ENCODE measurements at places on chromosomes 2 and 18.

DNA sequence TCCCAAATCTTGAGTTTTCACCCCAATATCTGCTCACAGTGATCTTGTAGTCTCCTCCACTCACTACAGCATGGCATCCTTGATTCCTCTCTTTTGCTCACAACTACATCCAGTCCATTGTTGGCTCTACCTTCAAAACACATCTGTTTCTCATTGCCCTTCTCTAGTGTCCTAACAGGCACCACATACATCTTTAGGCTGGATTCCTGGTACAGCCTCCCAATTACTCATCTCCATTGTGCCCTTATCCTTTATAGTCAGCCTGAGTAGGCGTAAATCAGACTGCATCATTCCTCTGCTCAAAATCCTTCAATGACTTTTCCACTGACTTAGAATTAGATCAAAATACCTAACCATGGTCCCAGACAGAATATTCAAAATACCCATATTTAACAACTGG is 10.7 kb upstream of the TAF1B start:
- DNase-seq = no peak

- DNase-seq = no peak
Measured at GRCh38 chr18:30088238-30089015, 954.1 kb downstream of the DSC3 start.

DNA sequence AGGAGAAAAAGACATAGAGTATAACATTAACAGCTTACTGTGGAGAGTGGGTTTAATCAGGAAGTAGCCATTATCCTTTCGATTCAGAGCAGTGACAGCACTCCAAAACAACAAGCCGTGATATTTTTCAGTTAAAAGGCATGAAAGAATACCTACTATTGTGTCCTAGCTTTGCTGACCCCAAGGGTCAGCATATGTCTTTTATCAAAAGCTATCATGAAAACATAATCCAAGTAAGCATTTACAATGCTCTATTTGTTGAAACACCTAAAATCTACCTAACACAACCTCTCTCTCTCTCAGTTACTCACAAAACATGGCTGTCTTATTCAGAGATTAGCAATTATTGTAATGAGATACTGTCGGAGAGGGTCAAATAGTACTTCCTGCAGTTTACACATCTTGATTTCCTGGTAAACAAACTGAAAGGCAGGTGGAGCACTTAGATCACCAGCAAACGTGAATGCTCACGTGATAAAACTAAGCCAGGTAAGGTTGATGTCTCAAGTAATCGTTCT is 100.0 kb downstream of the BAZ2B start:
- peak; percentile 71 for DNase-seq

GRCh38 chr18:42100911-42101310 is 145.9 kb downstream of the PIK3C3 start:
- no peak for DNase-seq

DNA sequence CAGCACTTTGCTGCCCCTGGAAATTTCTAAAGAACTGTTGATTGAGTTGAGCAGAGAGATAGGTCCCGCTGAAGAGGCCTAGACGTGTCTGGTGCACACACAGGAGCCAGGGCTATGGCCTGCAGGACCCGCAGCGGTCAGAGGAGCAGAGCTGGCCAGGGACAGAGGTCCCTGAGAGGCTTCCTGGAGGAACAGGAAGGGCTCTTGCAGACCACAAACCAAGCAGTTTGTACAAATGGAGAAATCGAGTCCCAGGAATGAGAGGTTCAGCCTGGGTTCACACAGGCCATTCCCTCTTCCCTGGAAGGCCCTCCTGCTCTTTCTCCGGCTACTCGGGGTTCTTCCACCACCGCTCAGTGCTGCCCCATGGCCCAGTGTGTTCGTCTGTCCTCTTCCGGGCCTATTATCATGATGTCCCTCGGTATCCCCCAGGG is 1.2 kb upstream of the BIN1 start:
- DNase-seq = no peak

- no peak for DNase-seq
Measured at GRCh38 chr2:158045362-158045761, 56.3 kb upstream of the UPP2 start.

- no peak for DNase-seq
Measured at GRCh38 chr2:16568998-16569784, 96.4 kb downstream of the CYRIA start.

- DNase-seq = no peak
Measured at GRCh38 chr18:29154196-29154757, 977.3 kb upstream of the CDH2 start.

GRCh38 chr2:10647886-10648605 is 41.7 kb downstream of the NOL10 start:
- DNase-seq = no peak

DNA sequence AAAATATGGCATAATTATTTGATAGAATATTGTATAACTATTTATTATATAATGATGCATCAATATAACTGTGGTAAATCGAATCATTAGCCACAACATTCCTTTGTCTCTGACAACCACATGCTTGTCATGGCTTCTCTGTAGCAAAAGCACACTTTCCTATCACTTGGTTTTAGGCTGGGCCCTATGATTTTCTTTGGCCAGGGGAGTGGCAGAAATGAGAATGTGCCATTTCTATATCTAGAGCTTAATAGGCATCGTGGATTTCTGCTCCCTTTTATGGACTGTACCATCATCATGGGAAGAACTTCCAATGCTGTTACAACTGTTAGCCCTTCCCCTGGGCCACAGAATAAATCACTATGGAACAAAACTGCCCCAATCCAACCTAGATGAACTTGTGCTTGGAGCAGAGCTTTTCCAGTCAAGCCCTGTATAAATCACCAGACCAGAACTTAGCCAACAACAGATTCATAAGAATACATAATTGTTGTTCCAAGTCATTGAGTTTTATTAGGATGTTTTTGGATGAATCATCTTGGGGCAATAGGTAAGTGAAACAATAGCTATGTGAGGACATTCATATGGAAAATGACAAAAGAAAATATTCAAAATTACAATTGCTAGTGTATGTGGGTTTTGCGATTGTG is 715.8 kb downstream of the ERBB4 start:
- DNase-seq = no peak

- DNase-seq = no peak
Measured at GRCh38 chr2:35116151-35116550, 1239.4 kb upstream of the CRIM1 start.

DNA sequence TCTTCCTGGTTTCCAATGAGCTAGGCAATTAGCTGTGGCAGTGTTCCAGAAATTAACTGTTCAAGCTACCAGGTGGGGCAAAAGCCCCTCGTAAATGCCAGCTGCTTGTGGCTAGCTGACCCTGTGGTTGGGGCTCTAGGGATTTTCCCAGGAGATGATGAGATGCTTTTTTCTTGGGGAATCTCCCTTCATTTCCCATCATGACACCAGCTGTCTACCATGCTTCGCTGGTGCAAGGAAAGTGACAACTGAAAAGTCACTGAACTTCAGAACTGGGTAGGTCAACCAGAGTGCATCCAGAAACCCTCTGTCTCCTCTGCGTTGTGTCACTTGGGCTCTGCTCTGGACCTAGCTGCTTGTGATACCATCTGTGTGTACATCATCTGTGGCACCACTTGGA is 386.5 kb upstream of the DCC start:
- DNase-seq = no peak

DNA sequence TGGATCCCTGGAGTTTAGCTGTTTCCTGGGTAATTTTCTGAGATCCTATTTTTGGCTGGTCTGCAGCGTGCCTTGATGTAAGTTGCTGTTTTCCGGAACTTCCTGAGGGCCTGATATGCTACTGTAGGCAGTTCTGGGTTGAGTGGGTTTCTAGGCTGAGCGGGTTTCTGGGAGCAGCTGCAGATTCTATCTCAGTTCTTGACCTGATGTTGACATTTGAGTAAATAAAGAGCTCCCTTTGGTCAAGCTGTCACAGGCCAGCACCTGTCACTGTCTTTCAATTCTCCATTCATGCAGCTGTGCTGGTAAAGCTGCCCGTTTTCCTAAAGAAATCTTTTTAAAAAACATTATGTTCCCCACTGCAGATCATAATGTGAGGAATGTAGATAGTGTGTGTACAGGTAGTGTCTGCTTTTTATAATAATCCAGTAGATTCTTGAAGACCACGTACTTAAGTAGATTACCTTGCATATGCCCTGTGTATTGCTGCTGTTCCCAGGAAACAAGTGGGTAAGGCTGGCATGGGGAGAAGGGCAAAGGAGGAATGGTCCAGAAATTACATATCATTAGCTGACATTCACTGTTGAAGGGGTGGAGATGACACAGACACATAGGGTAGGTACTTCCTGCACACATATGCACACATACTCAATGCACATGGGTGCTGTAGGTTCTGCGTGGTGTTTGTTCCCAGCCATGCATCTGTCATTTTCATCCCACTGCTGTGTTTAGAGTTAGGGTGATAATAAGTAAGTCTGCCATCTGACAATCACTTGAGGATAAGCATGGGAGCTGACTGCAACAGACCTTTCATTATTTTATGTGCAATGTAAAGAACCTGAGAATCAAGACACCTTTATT is 25.9 kb downstream of the CD28 start:
- no peak for DNase-seq

- no peak for DNase-seq
Measured at GRCh38 chr2:42961385-42961811, 169.0 kb upstream of the HAAO start.

DNA sequence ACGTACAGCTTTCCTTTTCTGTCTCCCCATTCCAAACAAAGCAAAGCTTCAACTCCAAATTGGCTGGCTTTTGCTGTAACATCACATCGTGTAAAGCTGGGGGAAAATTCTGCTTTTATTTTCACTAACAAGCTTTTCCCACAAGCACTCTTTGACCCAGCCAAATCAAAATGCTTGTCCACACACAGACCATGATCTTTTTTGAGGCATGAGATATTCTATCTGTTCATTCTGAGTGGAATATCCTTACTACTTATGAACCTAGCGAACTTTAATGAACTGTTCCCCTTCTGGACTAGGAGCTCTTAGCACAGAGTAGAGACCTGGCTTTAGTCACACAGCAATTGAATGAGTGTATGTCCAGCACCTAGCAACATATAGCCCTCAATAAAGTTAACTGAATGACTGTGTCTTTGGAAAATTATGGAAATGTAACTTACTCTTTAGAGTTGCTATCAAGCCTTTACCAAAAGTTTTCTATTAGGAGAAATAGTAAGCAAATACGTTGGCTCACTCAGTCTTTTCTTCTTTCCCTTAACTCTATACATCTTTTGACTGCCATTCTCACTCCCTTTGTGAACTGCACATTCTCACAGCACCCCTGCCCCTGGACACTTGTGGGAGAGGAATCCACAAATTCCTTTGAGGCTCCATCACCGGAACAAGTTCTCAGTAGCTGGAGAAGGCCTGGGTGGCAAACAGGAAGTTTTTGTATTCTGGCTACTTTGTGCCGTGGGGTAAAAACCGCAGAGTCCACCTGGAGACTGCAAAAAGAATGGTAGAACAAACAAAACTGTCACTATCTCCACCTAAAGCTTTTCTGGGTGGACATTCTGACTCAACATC is 1.3 kb upstream of the UBE2E3 start:
- no peak for DNase-seq

DNA sequence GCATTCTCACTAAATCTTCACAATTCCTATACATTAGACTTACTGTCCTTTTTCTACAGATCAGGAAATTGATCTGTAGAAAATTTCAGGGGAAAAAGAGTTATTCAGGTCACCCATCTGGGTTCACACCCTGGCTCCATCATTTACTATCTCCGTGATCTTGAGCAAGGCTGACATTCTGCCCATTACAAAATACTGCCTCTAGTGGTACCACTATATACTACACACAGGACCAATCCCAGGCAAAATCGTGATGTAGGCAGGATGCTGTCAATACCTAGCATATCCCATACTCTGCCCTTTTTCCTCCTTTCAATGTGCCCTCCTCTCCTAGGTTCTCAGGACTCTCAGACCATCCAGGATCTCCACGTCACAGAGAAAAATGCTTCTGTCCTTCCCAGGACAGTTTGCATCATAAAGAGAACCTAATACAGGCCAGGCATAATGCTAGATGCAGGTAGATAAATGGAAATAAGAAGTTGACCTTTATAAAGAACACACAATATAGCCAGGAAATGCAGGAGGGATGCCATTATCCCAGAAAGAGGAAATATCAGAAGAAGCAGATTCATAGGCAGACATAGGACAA is 101.9 kb downstream of the CDH20 start:
- peak; percentile 24 for DNase-seq

DNA sequence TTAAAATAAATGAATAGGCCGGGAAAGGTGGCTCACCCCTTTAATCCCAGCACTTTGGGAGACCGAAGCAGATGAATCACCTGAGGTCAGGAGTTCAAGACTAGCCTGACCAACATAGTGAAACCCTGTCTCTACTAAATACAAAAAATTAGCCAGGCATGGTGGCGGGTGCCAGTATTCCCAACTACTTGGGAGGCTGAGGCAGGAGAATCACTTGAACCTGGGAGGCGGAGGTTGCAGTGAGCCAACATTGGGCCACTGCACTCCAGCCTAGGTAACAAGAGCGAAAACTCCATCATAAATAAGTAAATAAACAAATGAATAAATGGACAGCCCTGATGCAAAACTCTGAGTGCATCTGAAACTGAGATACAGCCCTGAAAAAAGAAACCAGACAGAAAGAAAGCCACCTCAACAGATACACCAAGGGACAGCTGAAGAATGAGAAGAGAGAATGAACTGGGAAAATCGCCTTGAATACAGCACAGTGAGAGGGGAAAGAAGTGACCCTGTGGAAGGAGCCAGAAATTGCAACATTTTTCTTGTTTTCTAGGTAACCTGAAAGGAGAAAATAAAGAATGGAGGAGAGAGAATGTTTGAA is 64.4 kb downstream of the TRABD2A start:
- DNase-seq = no peak

DNA sequence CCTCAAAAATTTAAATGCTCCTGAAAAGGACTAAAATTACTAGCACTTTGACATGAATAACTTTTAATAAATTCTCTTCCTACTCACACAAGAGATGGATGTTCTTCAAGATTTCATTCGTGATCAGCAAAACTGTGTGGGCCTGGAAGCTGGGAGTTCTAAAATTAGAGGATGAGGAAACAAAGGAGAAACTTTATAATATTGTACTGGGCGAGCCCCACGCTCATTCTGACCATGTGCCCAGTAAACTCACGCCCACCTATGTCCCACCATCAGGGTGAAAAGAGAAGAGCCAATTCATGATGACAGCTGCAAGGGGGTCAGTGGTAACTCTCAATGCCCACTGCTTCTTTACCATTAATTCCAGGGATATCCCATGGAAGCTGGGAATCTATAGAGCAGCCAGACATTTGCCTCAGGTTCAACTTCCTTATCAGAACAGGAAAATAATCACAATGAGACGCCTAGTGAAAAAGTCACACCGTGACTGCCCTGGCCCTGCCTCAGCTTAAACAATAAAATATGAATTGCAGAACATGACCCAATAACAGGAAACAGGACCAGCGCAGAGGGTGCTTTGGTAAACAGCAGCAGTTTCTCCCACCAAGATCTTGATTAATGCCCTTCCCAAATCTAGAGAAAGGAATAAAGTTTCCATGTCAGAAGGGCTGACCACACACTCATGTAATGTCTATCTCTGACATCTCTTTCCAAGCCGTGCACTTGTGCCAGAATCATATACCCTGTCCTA is 438.6 kb downstream of the TXNL1 start:
- no peak for DNase-seq

DNA sequence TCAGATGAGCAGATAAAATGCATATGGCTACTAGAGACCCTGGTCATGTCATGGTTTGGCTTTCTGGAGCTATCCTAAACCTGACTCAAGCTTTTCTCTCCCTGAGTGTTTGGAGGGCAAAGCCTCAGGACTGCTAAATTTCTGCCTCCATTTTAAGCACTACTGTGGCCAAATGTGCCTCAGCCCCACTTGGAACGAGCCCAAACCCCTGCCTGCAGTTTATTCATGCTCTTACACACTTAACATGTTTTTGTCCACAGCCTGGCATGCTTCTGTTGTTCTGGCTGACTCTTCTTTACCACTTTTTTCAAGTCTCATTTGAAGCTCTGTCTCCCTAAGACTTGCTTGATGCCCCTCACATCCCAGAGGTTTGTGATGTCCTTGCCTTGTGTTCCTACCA is 24.7 kb downstream of the MGAT5 start:
- DNase-seq = no peak

All from erythroblast (primary cell).